ENCODE measurements at places on chromosomes 5 and 9.

GRCh38 chr9:90960941-90961340 is 159.3 kb downstream of the SYK start:
- DNase-seq: no peak

GRCh38 chr9:129351058-129351641 is 173.1 kb upstream of the IER5L start:
- DNase-seq: no peak

DNA sequence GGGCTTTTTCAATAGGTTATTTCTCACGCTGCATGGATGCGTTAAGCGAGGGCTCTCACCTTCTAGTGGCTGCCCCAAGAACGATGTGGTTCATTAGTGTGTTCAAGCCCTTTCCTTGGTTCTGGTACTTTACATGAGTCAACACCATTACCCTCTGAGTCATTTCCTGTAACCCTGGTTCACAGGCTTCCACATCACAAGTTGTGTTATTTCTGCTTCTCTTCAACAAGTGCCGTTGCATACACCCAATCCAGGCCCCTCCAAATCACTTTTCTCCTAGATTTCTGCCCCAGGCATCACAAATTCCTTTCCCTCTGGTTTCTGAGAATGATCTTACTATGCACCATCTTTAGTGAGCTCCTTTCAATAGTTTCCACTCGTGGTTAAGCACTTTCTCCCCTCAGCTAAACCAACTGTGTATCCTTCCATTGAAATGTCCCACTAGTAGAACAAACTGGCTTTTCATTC is 69.5 kb upstream of the RAD23B start:
- DNase-seq: no peak

DNA sequence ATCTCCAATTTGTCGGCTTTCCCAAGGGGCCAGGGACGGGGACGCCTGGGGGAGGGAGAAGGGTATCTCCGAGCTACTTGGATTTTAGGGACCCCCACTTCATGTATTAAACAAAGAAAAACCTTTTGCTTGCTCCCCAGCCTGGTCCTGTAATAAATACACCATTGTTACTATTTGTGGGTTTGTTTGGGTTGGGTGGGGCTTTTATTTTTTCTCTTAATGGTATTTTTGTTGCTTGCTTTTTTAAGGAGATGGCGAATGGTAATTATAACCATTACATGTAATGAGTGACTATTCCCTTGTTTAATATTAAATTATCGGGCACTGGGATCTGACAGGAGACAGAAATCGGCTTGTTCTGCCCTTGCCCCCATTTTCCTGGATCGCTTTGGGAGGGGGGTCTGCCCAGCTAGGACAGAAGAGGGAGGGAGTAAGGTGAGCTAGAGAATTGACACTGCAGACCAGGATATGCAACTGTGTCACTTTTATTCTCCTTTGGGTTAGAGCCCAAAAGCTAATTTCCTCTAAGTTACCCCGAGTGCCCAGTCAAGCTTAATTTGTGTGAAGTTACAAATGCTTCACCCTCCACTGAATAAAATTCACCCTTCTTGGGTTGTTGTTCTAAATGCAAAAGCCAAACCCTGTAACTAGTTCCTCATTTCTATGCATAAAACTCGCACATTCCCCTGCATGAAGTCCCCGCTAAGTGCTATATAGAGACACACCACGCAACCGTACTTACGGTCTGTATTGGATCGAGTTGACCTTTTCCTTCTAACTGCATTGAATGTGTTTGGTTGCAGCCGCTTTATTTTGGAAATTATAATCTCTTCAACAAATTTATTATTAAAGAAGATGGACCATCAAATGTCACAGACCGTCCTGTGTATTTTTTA is 1.6 kb upstream of the ZNF608 start:
- DNase-seq: no peak

GRCh38 chr9:108377382-108377781 is 478.4 kb downstream of the ACTL7B start:
- DNase-seq: no peak

GRCh38 chr5:133883916-133884315 is 84.5 kb downstream of the C5orf15 start:
- no peak for DNase-seq

DNA sequence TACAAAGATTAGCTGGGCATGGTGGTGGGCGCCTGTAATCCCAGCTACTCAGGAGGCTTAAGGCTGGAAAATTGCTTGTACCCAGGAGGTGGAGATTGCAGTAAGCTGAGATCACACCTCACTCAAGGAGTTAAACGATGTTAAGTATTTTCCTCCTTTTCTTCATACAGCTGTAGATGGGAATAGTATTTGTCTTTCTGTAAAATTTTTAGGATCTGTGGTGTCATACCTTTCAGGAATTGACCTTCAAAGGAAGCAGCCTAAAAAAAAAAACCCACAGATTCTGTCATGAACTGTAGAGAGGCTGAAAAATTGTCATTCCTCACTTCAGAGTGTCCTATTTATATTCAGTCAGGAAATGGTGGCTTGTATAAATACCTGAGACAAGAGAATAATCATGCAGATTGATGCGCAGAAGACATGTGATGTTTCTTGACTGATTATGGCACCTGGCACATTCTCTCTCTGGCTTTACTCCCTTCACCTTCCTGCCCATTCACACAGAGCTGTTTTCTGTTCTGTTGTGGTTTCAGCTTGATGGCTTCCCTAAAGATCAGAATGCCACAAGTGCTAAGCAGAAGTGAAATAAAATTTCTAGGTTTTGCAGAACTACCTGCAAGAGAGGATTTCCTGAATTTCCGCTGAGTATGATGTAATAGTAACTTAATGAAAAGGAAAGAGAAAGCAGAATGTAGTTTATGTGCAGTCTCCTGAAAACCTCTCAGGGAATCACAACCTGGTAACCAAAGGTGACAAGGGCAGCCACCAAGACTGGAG is 3.8 kb downstream of the IFNA1 start:
- no peak for DNase-seq
